ENCODE measurements at places on chromosomes 16 and 17.

- DNase-seq = no peak
Measured at GRCh38 chr16:58325941-58326340, 31.1 kb upstream of the PRSS54 start.

GRCh38 chr16:20314575-20314974 is 12.7 kb downstream of the GP2 start:
- no peak for DNase-seq

- no peak for DNase-seq
Measured at GRCh38 chr17:34547453-34548063, 31.8 kb upstream of the TMEM132E start.

DNA sequence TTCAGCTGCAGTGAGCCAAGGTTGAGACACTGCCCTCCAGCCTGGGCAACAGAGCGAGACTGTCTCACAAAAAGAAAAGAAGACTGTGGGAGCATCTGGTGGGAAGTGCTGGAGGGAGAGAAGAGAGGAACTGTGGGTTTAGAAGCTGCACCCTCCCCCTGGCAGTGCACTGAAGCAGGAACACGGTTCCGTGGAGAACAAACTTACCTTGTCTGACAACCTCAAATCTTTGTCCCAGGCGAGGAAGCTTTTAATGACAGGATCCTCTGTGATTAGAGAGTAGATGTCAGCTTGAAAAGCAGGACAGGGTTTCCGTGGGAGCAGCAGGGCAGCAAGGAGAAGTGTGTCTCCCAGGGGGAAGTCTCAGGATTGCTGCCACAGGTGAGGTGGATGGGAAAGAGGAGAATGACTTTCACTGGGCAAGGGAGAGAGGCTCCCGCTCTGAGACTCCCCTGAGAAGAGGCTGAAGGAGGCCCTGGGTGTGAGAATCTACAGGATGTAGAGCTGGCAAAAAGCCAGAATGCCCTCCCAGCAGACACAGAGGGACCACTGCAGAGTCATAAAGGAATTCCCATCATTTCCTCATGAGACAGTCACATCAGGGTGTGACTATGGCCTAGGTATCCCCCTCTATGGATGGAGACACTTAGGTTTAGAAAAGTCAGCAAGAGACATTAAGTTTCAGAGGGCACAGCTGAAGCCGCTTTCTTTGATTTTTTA is 22.9 kb downstream of the PRR11 start:
- DNase-seq = no peak

- peak; percentile 82 for DNase-seq
Measured at GRCh38 chr17:59330053-59330942, 1.2 kb upstream of the YPEL2 start.

GRCh38 chr17:57413848-57414651 is 157.7 kb downstream of the MSI2 start:
- no peak for DNase-seq

- no peak for DNase-seq
Measured at GRCh38 chr17:48160177-48161081, 52.9 kb downstream of the SNX11 start.

- peak; percentile 70 for DNase-seq
Measured at GRCh38 chr16:89720813-89721545, at the start of the genes VPS9D1 and ZNF276. Gene VPS9D1, minus strand, starts transcription at chr16:89720898. Its CDS starts 37 bp downstream, at chr16:89720861. Gene ZNF276, plus strand, starts transcription at chr16:89721537. Its CDS starts 104 bp downstream, at chr16:89721641.

DNA sequence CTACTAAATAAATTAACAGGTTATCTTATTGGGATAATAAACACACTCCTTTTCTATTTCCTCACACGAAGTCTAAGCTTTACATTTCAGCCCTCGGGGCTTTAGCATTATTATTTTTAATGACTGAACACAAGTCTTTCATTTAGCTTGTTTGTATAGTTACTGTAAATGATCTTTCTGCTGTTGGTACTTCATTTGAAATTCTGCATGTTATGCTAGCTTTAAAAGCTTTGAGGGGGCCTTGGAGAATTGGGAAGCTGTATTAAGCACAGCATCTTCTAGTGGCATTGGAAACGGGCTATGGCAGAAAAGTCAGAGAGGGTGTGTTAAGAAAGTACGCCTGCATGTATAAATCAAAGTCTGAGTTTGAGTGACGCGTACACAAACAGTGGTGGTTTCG is 243.7 kb downstream of the FTO start:
- no peak for DNase-seq

DNA sequence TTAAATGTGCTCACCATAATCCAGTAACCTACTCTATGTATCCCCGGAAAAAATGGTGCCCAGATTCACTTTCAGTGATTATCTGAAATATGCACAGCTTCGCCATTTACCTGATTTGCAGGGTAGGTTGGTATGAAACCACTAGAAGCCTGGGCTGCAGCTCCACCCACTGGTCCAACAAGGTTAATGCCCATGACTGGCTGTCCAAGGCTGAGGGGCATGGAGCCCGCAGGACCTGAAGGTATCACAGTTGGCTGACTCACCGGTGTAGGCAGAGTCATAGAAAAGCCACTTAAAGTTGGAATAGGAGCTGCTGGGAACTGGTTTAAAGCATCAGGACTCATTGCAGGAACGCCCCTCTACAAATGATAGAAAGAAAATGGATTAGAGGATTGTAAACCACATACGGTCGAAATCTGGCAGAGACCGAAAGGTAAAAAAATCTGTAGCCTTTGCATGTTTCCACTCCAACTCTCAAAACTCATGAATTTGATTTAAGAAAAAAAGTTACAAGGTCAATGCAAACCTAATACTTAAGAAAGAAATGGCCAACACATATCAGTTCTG is 38.6 kb downstream of the SYNRG start:
- peak; percentile 69 for DNase-seq

DNA sequence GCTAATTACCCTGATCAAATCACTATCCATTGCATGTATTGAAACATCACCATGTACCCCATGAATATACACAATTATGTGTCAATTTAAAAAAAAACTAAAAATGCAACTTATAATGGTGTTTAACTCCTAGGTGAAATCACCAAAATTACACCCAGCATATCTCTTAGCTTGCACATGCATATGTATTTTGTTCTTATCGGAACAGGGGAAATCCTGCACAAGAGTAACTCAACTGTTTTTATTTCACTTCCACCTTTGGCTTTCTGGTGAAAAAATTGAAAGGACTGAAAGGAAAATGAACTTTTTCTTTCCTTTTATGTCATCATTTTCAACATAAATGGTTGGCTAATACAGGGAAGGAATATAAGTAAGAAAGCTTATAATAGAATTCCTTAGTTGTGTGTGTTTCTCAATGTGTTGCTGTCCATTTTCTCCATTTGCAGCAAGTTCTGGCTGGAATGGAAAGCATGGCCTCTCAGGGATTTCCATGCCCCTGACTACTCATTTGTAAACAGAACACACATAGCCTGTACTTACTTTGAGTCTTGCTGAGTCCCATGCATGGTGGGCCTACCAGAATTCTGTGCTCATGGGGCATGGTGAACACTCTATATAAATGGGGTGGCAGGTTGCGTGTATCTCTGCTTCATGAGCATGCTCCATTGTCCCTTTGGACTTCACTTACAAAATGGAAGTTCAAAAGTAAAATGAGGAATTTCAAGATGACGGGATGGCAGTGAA is 462.0 kb downstream of the HS3ST3B1 start:
- DNase-seq = no peak

DNA sequence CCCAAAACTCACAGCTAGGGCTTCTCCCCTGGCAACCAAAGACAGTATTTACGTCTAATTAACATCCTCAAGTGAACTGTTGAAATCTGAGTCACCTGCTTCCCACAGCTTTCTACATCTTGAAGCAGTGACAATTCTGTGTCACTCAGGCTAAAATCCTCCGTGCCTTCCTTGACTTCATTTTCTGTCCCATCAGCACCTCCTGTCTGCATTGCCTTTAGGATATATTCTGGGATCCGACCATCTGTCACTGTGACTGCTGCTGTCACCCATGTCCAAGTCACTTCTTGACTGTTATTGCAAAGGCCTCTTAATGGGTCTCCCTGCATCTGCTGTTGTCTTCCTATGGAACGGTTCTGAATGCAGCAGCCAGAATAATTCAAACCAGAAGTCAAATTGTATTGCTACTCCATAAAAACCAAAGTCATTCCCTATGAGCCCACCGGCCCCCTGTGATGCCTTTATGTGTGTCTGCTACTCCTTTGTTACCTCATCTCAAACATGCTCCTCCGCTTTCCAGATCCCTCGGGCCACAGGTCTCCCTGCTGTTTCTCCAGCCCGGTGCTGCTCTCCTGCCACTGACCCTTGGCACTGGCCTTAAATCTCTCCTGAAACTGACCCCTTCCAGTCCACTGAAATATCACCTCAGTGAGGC is 56.9 kb downstream of the WWP2 start:
- DNase-seq = peak; percentile 82

DNA sequence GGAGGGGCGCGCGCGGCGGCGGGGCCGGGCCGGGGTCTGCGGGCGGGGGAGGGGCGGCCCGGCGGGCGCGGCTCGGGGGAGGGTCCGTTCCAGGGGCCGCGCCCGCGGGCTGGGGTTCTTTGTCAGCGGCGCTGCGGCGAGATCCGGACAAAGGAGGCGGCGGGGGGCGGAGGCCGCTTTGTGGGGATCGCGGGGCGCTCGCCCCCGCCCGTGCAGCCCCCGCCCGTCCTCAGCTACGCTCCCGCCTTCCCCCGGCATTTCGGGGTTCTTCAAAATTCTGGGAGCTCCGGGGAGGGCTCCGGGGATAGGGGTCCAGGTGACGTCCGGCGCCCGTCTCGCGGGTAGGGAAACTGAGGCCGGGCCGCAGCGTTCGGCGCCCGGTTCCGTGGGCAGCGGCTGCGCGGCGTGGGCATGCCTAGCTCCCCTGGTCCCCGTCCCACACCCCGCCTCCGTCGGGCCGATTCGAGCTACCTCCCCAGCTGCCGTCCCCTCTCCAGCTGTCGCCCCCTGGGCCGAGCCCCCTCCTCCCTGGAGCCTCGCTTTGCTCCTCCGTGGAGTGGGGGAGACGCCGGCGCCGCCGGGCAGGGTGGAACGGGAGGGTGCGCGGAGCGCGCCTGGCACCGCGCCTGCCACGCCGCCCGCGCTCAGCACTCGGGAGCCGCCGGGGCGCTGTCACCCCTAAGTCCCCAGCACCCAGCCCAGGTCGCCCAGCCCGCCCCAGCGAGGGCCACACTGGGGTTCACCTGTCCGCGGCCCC is 546 bp downstream of the SNN start:
- DNase-seq = peak; percentile 44

- no peak for DNase-seq
Measured at GRCh38 chr17:7513850-7514419, 29.8 kb downstream of the POLR2A start.

- DNase-seq = peak; percentile 95
Measured at GRCh38 chr17:39144416-39144840, 7.0 kb downstream of the PLXDC1 start.

DNA sequence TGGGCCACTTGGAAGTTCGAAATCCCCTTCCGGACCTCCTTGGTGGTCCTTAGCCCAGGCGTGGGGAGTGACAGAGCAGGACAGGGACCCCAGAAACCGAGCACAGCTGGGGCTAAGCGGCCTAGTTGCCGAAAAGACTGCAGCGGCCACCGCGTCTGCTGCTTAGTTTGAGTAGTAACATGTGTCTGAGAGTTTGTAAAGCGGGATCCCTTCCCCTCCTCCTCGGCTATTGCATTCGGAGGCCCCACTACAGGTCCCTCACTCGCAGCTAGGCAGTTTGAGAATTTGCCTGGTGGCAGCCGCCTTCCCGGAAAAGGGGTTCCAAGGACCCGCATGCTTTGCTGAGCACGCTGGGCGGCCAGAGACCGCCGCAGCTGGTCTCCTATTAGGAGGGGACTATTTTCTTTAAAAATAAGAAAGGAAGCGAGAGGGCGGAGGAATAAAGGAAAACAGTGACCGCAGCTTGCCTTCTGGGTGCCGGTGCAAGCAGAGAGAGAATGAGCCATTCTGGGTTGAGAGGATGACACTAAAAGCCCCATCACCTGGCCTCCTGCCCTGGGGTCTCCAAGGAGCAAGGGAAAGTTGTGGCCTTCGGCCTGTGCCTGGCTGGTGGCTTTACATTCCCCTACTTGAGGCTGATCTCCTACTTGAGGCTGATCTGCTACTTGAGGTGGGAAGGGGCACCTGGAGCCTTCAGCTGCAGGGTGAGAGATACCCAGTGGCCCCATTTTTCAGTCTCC is 1.1 kb upstream of the HOXB5 start:
- no peak for DNase-seq

DNA sequence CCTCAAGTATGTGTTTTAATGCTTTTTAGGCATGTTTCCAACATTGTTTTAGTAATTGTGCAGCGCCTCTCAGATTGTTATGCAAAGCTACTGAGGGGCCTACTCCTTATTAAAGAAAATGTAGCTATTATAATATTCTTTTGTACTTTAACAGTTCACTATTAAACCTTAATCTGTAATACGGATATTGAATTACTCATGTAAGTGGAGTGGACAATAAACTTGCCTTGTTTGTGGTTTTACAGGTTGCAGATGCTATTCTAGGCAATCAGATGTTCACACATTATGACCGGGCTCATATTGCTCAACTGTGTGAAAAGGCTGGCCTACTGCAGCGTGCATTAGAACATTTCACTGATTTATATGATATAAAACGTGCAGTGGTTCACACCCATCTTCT is 41.0 kb downstream of the PTRH2 start:
- DNase-seq = no peak

DNA sequence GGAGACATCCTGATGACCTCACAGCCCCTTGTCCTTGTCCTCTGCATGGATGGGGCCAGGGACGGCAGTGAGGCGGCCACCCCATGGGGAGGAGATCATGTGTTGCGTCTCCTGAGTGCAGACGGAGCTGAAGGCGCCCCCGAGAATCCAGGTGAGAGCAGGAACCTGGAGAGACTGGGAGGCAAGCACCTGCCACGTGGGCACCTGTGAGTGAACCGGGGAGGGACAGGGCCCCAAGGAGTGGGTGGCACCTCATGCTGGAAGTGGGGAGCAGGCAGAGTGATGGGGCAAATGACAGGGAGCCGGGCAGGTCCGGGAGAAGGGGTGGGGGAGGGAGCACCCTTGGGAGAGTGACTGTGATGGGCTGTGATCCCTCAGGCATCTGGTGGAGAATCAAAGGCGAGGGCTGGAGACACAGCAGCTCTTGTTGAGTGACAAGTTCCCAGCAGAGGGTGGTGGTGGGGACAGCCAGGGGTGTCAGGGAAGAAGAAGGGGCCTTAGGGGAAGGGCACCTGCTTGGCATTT is 174.3 kb upstream of the CHMP6 start:
- no peak for DNase-seq

DNA sequence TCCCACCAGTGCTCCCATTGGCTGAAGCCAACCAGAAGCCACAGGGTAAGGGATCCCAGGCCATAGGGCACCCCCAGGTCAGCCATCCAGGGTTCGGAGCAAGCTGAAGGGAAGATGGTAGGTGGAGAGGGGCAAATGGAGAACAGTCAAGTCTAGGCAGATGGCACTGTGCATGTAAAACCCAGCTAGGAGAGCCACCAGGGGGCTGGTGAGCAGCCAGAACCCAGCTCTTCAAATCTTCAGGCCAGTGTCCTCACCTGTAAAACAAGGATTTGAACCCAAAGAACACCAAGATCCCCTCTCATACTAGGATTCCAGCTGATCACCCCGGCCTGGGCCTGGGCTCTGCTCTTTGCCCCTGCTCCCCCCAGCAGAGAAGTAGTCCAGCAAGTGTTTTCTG is 43.5 kb downstream of the GINS3 start:
- DNase-seq = no peak

- DNase-seq = peak; percentile 42
Measured at GRCh38 chr17:64984851-64985521, 65.7 kb upstream of the LRRC37A3 start.

- no peak for DNase-seq
Measured at GRCh38 chr17:38429476-38430100, 1.3 kb downstream of the ARHGAP23 start.

- DNase-seq = no peak
Measured at GRCh38 chr17:10683853-10684252, 13.5 kb downstream of the SCO1 start.

- DNase-seq = peak; percentile 64
Measured at GRCh38 chr16:66264311-66265047, 102.0 kb upstream of the CDH5 start.

- DNase-seq = no peak
Measured at GRCh38 chr16:52498328-52499059, 48.4 kb downstream of the TOX3 start.
